A673 (cell line): ENCODE measurements at places on chromosomes 5 and 9. TPM values are rescaled to one million over a fixed set of nuclear protein-coding genes. Genes with fewer than 3 reads are reported as not detected.

DNA sequence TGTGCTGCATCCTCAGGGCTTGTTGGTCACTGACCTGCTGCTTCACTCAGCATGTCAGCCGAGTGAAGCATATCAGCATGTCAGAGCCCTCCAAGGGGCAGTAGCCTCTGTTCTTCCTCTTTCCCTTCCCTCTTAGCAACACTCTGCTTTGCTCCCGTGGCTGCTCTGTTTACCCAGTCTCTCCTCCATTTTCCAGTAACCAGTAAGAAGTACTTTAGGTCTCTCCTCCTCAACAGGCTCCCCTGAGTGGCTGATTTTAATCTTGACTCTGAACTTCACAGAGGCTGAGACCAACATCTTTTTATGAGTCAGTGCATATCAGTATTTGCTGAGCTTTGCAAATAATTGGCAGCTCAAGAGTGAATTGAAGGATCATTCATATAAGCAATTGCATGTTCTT is 18.6 kb upstream of the ADRB2 start:
- DNase-seq: no peak

DNA sequence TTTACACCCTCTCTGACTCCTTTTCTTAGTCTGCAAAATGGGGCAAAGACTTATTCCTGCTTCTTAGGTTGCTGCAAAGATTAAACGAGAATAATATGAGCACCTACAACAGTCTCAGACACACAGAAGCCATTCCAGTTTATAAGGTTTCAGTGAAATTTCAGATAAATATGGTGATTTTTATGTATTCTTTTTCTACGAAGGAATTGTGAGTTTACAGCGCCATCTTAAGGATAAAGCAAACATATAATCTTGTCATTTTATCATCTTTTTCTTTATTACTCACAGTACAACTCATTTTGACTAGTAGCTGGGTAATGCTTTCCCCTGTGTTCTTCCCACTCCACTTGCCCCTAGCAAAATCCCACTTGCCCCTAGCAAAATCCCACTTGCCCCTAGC is 29.2 kb upstream of the SMC5 start:
- peak; percentile 24 for DNase-seq

Gene PCDHB2
- 31.3 and 35.0 TPM in 2 replicates for total RNA-seq

Gene BTNL8
- not detected in 2 replicates for total RNA-seq

Gene PCDHGA12
- total RNA-seq: 3.5 and 3.6 TPM in 2 replicates

Gene DCTN4
- total RNA-seq: 62.3 and 67.6 TPM in 2 replicates

Gene COL27A1
- 37.0 and 37.6 TPM in 2 replicates for total RNA-seq

Gene LOX
- total RNA-seq: 2.8 and 3.6 TPM in 2 replicates

- no peak for DNase-seq
Observed at GRCh38 chr9:37005517-37006140, 28.4 kb downstream of the PAX5 start.

- DNase-seq: peak; percentile 24
Observed at GRCh38 chr5:173396311-173396993, 68.2 kb upstream of the STC2 start.

Gene PPIP5K2
- total RNA-seq: 71.8 and 75.6 TPM in 2 replicates

Gene SOX30
- not detected in 2 replicates for total RNA-seq

- DNase-seq: no peak
Observed at GRCh38 chr5:53041071-53041692, 52.0 kb downstream of the ITGA2 start.

DNA sequence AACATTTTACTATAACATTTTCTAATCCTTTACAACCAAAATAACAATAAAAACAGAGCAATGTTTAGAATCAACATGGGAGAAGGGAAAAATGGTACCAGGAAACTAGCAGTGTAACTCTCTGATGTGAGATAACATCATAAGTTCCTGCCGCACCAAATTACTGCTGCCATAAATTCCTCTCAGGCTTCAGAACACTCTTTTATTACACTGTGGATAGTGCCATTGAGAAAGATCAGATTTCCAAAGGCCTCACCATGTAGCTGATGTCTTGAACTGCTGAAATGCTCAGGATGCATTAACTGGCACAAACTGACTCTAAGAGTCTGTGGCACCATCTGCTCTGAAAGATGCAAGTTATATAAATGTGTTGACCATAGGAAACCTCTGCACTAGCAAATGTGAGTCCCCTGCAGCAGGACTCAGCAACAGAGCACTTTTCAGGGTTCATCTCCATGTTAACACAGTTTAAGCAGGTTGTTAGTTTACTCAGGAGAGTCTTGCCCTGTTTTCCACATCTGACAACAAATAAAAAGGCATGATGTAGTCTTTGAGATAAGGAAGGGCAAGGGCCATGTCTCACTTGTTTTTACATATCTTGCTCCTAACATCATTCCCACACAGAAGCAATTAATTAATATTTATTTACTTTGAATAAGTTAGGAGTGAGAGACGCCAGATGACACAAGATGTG is 218.1 kb downstream of the CETN3 start:
- no peak for DNase-seq

- no peak for DNase-seq
Observed at GRCh38 chr9:19992556-19992955, 203.7 kb upstream of the SLC24A2 start.

DNA sequence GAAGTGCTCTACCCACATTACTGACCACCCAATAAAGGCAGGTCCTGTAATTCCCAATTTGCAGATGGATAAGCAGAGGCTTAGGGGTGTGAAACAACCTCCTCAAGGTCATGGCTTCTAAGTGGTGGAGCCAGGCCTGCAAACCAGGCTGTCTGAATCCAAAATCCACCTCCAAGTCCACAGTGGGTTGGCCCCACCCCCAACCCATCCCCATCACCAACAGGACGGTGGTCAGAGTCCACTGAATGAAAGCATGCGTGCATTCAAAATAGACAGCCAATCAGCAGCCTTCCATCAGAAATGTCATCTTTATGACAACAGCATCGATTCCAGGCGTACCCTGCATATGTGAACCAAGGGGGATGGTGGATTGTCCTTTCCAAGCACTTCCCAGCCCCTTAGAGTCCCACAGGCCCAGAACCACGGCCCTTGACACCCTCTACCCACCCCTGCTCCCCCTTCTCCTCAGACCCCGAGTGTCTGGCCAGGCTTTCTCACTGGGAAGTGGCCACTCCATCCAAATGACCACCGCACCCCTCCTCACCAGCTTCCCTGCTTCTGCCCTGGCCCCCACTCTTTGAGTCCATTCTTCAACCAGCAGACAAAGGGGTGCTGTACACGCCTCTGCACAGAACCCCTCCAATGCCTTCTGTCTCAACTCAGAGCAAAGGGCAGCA is 133.1 kb downstream of the KCNIP1 start:
- no peak for DNase-seq

GRCh38 chr9:93321220-93321610 is 130.3 kb upstream of the FAM120A start:
- no peak for DNase-seq

- DNase-seq: no peak
Observed at GRCh38 chr9:23343226-23343625, 482.8 kb downstream of the ELAVL2 start.

DNA sequence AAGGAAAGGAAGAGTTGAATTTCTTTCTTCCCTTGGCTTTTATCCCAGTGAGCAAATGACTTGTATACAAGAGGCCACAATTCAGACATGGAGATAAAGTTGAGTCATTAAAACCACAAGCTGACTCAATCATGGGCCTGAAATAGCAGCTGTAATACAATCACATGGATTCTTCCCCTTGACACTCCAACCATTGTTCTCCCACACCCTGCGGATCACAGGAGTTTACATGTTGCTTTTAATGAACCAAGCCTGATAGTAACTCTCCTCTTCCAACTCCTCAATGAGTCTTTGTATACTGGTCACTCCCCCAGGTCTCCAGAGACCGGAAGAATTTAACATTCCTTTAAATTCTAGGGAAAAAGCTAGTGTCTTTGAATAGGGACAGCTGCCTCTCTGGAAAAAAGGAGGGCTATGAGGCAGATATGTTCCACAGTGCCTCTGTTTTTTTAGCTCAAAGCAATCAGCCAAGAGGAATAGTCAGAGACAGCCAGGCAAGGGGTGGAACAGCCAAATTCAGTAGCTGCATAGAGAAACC is 32.4 kb downstream of the PCDHGC5 start:
- peak; percentile 88 for DNase-seq

Gene TXNDC8
- not detected in 2 replicates for total RNA-seq

Gene OSMR
- 28.6 and 31.6 TPM in 2 replicates for total RNA-seq

DNA sequence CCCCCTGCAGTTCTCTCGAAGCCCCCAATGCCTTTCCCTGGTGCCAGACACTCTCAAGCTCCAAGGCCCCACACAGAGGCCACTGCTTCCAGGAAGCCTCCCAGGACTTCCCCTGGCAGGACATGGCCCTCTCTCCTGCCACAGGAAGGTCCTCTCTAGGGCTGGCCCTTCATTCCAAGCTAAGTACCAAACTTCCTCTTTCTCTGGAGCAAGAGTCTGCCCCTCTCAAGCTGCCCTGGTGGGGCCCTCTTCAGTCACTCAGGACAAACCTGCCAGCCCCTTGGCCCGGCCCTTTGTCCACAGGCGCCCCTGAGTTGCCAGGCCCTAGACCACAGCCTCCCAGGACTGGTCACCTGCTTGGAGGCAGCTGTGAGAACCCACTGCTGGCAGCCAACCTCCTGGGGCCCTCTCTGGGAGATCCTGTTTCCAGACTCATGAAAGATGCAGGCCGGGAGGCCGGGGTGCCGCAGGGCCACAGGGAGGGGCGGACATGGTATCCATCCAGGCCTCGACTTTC is 6.6 kb downstream of the NINJ1 start:
- no peak for DNase-seq

DNA sequence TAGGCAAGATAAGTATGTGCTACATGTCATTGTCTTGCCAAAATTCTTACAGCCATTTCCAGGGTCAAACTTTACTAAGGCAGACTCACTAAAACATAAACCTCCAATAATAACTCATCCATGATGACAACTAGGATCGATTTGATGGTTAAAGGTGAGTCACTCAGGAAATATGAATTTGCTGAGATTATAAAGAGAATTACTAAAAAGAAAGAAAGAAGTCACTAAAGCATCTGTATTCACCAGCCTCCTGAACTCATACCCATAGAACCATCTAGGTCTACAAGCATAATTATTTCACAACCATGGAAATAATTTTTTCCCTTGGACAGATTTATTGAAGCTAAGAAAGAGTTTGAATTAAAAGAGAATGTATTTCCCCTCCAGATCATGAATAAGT is 258.6 kb downstream of the TLE1 start:
- DNase-seq: no peak

Gene PLK2
- 4.2 TPM in 2 replicates for total RNA-seq

Gene TMEM232
- total RNA-seq: 0.82 and 1.6 TPM in 2 replicates

Gene MTMR12
- 31.6 and 35.8 TPM in 2 replicates for total RNA-seq

DNA sequence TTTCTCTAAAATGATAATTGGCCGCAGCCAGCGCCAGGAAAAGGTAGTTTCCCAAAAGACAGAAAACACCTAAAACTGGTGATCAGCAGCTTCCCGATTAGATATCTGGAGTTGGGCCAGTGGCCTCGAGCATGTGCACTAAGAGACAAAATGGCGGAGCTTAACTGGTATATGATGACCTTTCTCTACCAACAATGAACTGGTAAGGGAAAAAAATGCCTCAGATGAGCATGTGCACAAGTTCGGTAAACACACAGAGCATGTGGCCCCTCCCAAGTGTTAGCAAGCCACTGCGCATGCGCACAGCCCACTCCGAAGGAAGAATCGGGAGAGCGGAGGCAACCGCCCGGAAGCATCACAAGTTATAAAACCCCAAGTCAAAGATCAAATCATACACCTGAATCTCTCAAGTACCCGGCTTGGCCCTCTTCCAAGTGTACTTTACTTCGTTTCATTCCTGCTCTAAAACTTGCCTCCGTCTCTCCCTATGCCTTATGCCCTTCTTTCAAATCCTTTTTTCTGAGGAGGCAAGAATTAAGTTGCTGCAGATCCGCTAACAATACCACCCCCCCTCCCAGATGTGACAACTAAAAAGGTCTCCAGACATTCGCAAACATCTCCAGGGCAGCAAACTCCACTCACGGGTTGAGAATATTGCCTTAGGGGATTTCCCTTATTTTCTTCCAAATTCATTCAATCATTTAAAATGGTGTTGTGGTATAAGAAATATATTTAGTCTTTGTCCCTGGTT is 15.0 kb upstream of the PTBP3 start:
- DNase-seq: peak; percentile 94

DNA sequence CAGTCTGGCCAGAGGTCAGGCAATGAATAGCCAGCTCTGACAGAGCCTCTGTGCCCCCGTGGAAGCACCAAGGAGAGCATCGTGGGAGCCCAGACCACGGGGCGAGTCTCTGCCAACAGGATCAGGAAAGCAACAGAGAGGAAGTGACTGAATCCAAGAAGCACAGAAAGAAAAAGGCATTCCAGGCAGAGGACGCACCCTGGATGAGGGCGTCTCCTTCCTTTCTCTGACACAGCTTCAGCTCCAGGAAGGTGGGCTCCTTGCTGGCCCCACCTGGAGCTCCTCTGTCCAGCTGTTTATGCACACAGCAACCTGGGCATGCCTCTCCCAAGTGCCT is 16.6 kb downstream of the HK3 start:
- DNase-seq: no peak
